ENCODE measurements at places on chromosomes 6 and 20. TPM values are rescaled to one million over a fixed set of nuclear protein-coding genes. Genes with fewer than 3 reads are reported as not detected.

DNA sequence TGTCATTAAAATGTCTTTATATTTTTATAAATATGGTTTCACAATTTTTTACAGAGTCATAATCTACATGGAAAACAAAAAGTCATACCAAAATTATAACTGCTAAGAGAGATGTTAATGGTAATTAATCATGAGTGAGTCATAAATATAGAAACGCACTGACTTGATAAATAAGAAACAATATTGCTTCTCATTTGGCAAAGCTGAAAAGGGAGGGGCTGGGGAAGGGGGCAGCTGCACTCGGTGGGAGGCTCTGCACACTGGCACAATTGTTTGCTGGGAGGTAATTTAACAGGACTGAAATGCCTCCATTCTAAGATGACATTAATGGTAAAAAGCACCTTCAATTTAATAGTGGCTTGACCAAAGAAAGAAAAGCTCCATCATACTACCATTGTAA, 133.3 kb upstream of the AGPAT4 start:
- no peak overlapping the region for H3K4me3 ChIP-seq
- H3K27ac ChIP-seq, result no peak overlapping the region
- H3K36me3 ChIP-seq, result no peaks in the 10 kb centered on the region

- H3K27ac ChIP-seq, result no peak overlapping the region
- no peaks in the 10 kb centered on the region for H3K4me1 ChIP-seq
- no peak overlapping the region for H3K4me3 ChIP-seq
- DNase-seq, result no peak
Observed at GRCh38 chr6:130367767-130368166, 1.9 kb downstream of the TMEM200A start.

DNA sequence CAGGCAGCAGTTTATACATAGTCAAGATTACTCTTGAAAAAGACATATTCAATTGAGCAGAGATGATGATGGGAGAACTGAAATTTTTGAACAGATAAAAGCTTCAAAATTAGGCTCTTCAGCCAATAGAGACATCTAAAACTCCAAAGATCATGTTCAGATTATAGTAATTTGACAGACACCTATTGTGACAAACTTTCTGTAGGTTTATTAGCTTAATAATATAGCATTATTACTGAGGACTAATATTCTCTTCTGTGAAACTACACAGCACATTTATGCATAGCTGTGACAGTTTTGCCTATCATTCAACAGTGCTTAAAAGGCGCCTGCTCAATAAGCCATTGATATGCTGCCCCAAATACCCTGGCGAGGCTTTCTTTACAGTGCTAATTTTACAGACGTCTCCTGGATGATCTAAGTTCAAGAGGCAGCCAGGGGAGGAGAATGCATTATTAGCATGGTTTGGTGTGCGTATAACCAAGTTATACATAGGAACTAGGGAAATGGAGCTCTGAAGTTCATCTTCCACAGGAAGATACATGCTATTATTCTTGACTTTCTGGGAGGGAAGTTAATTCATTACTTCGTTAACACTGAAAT, 21.5 kb downstream of the PLAGL1 start:
- H3K27me3 ChIP-seq, result no peaks in the 10 kb centered on the region
- no peak overlapping the region for H3K4me3 ChIP-seq
- no peak for DNase-seq
- no peaks in the 10 kb centered on the region for H3K36me3 ChIP-seq
- no peaks in the 10 kb centered on the region for H3K4me1 ChIP-seq

- no peaks in the 10 kb centered on the region for H3K36me3 ChIP-seq
- H3K27ac ChIP-seq, result no peak overlapping the region
- no peaks in the 10 kb centered on the region for H3K4me1 ChIP-seq
- no peak overlapping the region for H3K4me3 ChIP-seq
Observed at GRCh38 chr20:61951695-61952533, 113.8 kb downstream of the TAF4 start.

The UTRN gene
- total RNA-seq, result 10.7 TPM

The CCN5 gene
- total RNA-seq, result not detected

Measured in Karpas-422 (cell line).